ENCODE measurements at places on chromosomes 5 and 9.

- no peak overlapping the region for H3K27ac ChIP-seq
- H3K4me1 ChIP-seq, result no peaks in the 10 kb centered on the region
- H3K36me3 ChIP-seq, result no peaks in the 10 kb centered on the region
These were observed 194.0 kb downstream of the NFIB start for GRCh38 chr9:14119694-14120514.

DNA sequence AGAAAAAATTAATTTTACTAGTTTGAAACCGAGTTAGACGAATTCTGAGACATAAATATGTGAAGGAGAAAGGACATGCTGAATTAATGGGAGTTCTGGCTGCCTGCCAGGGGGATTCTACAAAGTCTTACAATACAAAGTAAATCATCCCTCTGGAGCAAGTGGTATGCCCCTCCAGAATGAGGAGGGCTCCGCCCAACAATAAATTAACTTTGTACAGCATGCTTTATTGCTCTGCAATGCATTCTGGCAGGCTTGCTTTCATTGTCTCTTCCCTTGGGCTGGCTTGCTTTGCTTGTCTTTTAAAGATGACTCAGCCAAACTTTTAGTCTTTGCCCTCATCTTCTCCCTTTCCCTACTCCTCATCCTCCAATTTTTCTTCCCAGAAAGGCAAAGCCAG, 11.7 kb upstream of the PCDHB1 start:
- H3K4me1 ChIP-seq, result no peaks in the 10 kb centered on the region
- no peak overlapping the region for H3K27ac ChIP-seq
- H3K27me3 ChIP-seq, result peaks cover 6% of the 10 kb centered on the region
- DNase-seq, result no peak

DNA sequence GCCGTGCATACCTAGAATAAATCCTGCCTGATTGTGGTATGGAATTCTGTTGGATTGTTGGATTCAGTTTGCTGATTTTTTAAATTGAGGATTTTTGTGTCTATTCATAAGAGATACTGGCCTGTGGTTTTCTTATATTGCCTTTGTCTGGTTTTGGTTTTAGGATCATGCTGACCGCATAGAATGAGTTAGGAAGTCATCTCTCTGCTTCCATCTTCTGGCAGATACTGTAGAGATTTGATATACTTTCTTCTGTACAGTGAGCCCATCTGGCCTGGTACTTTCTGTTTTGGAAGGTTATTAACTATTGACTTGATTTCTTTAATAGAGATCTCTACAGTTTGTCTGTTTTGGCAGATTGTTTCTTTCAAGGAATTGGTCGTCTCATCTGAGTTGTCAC, 14.7 kb downstream of the CEP72 start:
- H3K36me3 ChIP-seq, result peaks cover 16% of the 10 kb centered on the region
- H3K27ac ChIP-seq, result no peak overlapping the region
- no peak overlapping the region for H3K4me3 ChIP-seq
- H3K27me3 ChIP-seq, result no peaks in the 10 kb centered on the region
- no peak for DNase-seq
- no peaks in the 10 kb centered on the region for H3K4me1 ChIP-seq

DNA sequence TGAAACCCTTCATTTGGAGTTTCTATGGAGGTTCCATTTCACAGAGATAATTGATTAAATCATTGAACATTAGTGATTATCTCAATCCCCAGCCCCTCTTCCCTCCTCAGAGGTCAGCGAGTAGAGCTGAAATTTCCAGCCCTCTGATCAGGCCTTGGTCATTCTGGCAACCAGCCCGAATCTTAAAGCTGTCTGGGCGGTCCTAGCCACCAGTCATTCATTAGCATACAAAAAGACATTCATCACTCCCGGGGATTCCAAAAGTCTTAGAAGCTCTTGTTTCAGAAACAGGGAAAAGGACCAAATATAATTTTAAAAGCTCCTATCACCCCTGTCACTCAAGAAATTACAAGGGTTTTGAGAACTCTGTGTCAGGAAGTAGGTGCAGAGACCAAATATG, 41.3 kb downstream of the ZNF474 start:
- H3K4me3 ChIP-seq, result no peak overlapping the region
- no peaks in the 10 kb centered on the region for H3K27me3 ChIP-seq
- no peaks in the 10 kb centered on the region for H3K36me3 ChIP-seq
- no peaks in the 10 kb centered on the region for H3K4me1 ChIP-seq
- no peak for DNase-seq

GRCh38 chr9:107177857-107178256, 105.2 kb upstream of the RAD23B start:
- H3K27ac ChIP-seq, result no peak overlapping the region
- H3K4me1 ChIP-seq, result peaks cover 13% of the 10 kb centered on the region
- peaks cover 26% of the 10 kb centered on the region for H3K27me3 ChIP-seq
- DNase-seq, result no peak
- no peaks in the 10 kb centered on the region for H3K36me3 ChIP-seq

- no peaks in the 10 kb centered on the region for H3K4me1 ChIP-seq
- H3K36me3 ChIP-seq, result no peaks in the 10 kb centered on the region
- H3K27me3 ChIP-seq, result peaks cover 47% of the 10 kb centered on the region
- no peak overlapping the region for H3K4me3 ChIP-seq
- H3K27ac ChIP-seq, result no peak overlapping the region
- DNase-seq, result no peak
These were observed 74.4 kb downstream of the GLIS3 start for GRCh38 chr9:4225291-4226028.

DNA sequence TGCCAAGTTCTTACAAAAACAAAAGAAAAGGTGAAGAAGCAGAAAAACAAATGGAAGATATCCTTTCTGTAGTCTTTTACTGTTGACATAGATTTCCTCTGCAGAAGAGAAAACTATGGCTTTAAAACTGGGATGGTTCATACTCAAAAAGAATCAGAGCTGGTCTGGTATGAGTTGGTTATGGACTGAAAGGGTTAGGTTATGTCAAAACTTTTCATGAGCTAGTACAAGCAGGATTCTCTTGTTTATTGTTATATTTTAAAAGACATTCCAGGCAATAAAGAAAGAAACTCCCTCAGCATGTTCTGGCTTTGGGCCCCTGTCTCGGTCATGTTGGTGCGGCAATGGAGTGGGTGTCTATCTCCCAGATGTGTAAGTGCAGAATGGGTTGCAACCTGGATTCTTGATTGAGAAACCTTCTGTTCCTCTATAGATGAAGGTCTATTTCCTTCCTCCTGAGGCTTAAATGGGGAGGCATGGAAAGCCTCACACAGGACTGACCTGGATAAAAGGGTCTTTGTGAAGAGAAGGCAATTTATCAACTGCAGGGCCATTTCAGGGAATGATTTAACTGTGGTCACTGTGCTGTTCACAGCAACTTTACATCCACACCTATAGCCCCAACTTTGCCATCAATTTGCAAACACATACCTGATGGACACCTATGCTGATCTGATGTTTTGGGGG, 209.6 kb upstream of the TNC start:
- peaks cover 3% of the 10 kb centered on the region for H3K27me3 ChIP-seq
- H3K27ac ChIP-seq, result no peak overlapping the region
- DNase-seq, result no peak
- H3K36me3 ChIP-seq, result no peaks in the 10 kb centered on the region

DNA sequence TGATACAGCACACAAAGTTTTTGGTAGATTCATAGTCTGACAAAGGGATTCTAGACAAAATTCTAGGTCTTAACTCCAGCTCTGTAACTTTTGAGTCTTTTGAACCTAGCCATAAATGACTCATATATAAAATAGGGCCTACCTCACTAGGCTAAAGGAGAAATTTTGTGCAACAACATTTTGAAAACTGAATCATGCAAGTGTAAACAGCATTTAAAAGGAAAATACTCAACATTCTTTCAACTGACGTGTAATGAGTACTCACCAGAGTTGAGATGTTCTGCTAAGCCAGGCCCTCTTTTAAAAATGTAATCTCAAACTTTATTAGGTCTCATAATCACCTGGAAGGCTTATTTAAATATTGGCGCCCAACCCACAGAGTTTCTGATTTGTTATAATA, 113.2 kb downstream of the STK32A start:
- H3K27ac ChIP-seq, result no peak overlapping the region
- H3K4me3 ChIP-seq, result no peak overlapping the region
- no peak for DNase-seq
- H3K27me3 ChIP-seq, result no peaks in the 10 kb centered on the region
- H3K36me3 ChIP-seq, result no peaks in the 10 kb centered on the region
- no peaks in the 10 kb centered on the region for H3K4me1 ChIP-seq

DNA sequence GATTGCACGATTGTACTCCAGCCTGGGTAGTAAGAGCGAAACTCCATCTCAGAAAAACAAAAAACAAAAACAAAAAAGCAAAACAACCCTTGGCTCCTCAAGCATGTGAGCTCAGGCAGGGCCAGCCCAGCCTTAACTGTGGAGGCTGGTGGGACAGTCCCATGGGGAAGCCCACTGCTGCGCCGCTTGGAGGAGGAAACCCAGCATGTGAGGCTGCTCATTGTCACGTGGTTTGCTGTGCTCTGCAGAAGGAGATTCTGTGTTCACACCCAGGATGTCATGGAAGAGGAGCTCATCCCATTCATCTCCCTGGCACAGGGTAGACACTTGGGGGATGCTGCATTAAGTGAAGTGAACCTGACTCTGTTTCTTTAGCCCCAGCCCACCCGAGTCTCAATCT, 4.0 kb downstream of the ZBED3 start:
- H3K4me3 ChIP-seq, result no peak overlapping the region
- no peaks in the 10 kb centered on the region for H3K27me3 ChIP-seq
- H3K4me1 ChIP-seq, result peaks cover 5% of the 10 kb centered on the region
- peak overlapping the region; percentile 38 for H3K27ac ChIP-seq

- DNase-seq, result no peak
- H3K27ac ChIP-seq, result no peak overlapping the region
- peaks cover 3% of the 10 kb centered on the region for H3K4me1 ChIP-seq
- H3K27me3 ChIP-seq, result peaks cover 8% of the 10 kb centered on the region
These were observed 55.4 kb downstream of the ADGRV1 start for GRCh38 chr5:90613918-90614504.

DNA sequence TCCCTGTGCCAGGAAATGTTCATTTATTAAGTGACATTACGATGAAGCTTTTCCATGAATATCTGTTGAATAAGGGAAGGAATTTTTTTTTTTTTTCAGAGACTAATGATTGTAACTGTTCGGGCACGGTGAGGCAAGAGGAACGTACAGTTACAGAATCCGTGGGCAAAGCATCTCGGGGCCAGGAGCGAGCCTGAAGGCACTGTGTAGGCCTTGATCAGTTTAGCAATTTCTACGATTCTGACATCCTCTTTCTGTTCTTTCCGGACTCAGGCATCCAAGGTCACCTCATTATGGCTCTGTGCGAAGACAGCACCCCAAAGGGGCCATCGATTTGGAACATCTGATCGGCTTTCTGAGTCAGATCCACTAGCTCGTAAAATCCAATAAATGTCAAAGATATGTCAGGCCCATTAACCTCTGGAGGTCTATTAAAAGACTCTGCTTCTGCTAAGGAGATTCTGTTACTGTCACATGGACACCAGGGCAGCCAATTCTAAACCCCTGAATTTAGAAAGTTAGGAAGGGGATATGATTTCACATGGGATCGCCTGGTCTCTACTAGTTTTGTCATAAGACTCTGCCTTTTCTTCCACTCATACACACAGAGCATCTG, 41.4 kb upstream of the BOD1 start:
- DNase-seq, result no peak
- H3K36me3 ChIP-seq, result no peaks in the 10 kb centered on the region
- H3K4me1 ChIP-seq, result no peaks in the 10 kb centered on the region
- peaks cover 24% of the 10 kb centered on the region for H3K27me3 ChIP-seq
- no peak overlapping the region for H3K4me3 ChIP-seq

- peaks cover 8% of the 10 kb centered on the region for H3K36me3 ChIP-seq
- H3K4me1 ChIP-seq, result peaks cover 18% of the 10 kb centered on the region
- H3K27ac ChIP-seq, result no peak overlapping the region
- DNase-seq, result no peak
- peaks cover 9% of the 10 kb centered on the region for H3K27me3 ChIP-seq
These were observed 63.8 kb upstream of the S1PR3 start for GRCh38 chr9:88927510-88927909.

Measured in effector memory CD8-positive, alpha-beta T cell (primary cell).